ENCODE measurements at places on chromosomes 7 and 10. TPM values are rescaled to one million over a fixed set of nuclear protein-coding genes. Genes with fewer than 3 reads are reported as not detected.

GRCh38 chr10:22148961-22149360, 68.9 kb downstream of the EBLN1 start:
- H3K27ac ChIP-seq: no peak overlapping the region
- no peaks in the 10 kb centered on the region for H3K27me3 ChIP-seq
- no peaks in the 10 kb centered on the region for H3K4me1 ChIP-seq
- no peak for DNase-seq

- H3K4me3 ChIP-seq: no peak overlapping the region
- no peak overlapping the region for H3K27ac ChIP-seq
- no peak for DNase-seq
- no peaks in the 10 kb centered on the region for H3K36me3 ChIP-seq
- no peaks in the 10 kb centered on the region for H3K27me3 ChIP-seq
Measured at GRCh38 chr10:122213766-122214165, 57.3 kb upstream of the BTBD16 start.

GRCh38 chr10:133141958-133142340, 18.1 kb upstream of the KNDC1 start:
- no peak overlapping the region for H3K4me3 ChIP-seq
- H3K27ac ChIP-seq: no peak overlapping the region
- no peak for DNase-seq
- H3K4me1 ChIP-seq: no peaks in the 10 kb centered on the region
- no peaks in the 10 kb centered on the region for H3K36me3 ChIP-seq
- H3K27me3 ChIP-seq: no peaks in the 10 kb centered on the region

DNA sequence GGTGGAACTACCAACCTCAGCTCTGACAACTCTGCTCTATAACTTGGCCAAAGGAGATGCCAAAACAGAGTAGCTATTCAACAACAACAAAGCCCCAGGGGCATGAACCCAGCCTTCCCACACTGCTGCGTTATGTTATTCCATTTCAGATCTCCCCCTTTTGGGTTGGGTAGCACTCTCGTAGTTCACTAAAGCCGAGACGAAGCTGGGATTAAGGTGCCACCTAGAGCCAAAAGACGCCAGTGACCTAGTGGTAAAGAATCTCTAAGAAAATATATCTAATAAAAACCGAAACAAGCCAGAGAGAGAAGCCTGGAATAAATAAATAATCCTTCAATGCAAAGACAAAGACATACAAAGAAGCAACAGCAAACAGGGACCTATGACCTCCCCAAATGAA, 217.3 kb downstream of the HERPUD2 start:
- H3K27me3 ChIP-seq: 0 out of 2 replicates have a peak, but pooled peaks cover 6% of the 10 kb centered on the region
- H3K4me1 ChIP-seq: no peaks in the 10 kb centered on the region
- no peak overlapping the region for H3K27ac ChIP-seq

DNA sequence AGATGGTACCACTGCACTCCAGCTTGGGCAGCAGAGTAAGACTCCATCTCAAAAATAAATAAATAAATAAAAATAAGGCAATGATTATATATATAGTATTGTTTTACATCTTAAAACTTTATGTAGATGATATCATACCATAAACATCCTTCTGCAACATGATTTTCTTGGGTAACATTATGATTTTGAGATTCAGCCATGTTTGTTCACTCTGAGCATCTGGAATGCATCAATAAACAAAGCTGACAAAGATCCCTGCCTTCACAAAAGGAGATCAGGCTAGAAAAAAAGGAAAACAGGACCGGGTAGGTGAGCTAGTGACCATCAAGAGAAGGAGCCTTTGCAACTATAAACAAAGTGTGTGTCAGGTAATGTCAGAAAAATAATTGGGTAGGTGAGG, 31.9 kb upstream of the KAT6B start:
- no peak for DNase-seq
- H3K27ac ChIP-seq: no peak overlapping the region
- peaks cover 31% of the 10 kb centered on the region for H3K4me1 ChIP-seq
- H3K27me3 ChIP-seq: no peaks in the 10 kb centered on the region

- H3K4me3 ChIP-seq: no peak overlapping the region
- no peak overlapping the region for H3K27ac ChIP-seq
- H3K36me3 ChIP-seq: no peaks in the 10 kb centered on the region
- DNase-seq: peak; percentile 50
Measured at GRCh38 chr10:5582736-5583135, 58.0 kb downstream of the CALML3 start.

DNA sequence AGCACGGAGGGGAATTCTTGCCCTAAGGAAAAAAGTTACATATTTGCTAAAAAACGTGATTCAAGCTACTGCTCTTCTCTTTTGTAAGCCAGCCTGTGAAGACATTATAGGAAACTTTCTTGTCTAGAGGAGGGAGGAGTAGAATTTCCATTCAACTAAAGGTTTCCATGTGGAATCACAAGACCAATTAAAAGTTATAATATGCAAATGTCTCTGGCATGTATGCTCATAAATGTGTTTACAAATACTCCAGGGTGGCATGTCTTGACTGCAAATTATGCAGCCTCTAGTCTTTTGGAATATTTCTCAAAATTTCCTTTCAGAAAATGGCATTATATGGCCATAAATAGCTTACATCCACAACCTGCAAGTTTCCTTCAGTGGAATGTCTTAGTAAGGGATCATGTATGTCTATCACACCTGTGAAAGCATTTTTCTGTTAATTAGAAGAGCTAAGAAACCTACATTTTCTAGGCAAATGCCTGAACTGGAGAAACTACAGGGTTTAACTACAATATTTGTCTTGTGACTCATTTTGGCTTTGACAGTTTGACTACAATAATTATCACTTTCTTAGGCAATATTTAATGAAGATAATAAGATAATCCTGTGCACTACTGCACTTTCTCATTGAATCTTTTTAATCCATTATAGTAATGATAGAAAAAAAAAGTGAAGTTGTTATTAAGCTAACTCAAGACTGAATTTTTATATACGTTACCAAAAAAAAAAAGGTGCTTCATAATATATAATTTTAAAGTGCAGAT, 111.1 kb upstream of the C10orf90 start:
- H3K36me3 ChIP-seq: no peaks in the 10 kb centered on the region
- H3K27me3 ChIP-seq: no peaks in the 10 kb centered on the region
- no peaks in the 10 kb centered on the region for H3K4me1 ChIP-seq
- H3K27ac ChIP-seq: no peak overlapping the region

- no peaks in the 10 kb centered on the region for H3K4me1 ChIP-seq
- no peak overlapping the region for H3K4me3 ChIP-seq
- no peaks in the 10 kb centered on the region for H3K27me3 ChIP-seq
- no peak overlapping the region for H3K27ac ChIP-seq
- no peaks in the 10 kb centered on the region for H3K36me3 ChIP-seq
Measured at GRCh38 chr7:142434666-142435167, 176.9 kb upstream of the PRSS58 start.

DNA sequence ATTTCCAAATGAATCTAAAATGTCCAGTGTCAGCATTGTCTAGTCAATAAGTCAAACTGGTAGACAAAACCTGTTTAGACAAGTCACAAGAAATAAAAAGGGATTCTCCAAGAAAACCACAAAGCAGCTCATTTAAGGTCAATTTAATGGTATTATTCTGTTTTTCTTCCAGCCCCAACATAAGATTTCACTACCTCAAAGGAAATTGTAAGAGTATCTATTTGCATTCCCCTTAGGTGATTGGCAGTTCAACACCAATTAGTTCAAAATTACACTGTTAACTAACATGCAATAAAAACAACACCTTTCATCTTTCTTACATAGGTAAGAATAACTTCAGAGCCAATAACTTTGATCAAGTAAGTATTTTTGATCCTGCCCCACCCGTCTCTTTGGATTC, 106.3 kb downstream of the RNF32 start:
- no peaks in the 10 kb centered on the region for H3K27me3 ChIP-seq
- DNase-seq: no peak
- H3K4me3 ChIP-seq: no peak overlapping the region
- no peak overlapping the region for H3K27ac ChIP-seq

- DNase-seq: no peak
- H3K27ac ChIP-seq: peak overlapping the region; percentile 98
- H3K4me1 ChIP-seq: peaks cover 98% of the 10 kb centered on the region
- no peak overlapping the region for H3K4me3 ChIP-seq
Measured at GRCh38 chr7:29300649-29301048, 106.1 kb downstream of the CHN2 start.

GRCh38 chr10:2543974-2544373, 523.4 kb upstream of the PFKP start:
- no peaks in the 10 kb centered on the region for H3K36me3 ChIP-seq
- no peaks in the 10 kb centered on the region for H3K4me1 ChIP-seq
- H3K4me3 ChIP-seq: no peak overlapping the region
- H3K27me3 ChIP-seq: no peaks in the 10 kb centered on the region
- no peak overlapping the region for H3K27ac ChIP-seq

GRCh38 chr7:5596046-5596895, 172.6 kb upstream of the TNRC18 start:
- no peaks in the 10 kb centered on the region for H3K27me3 ChIP-seq
- H3K27ac ChIP-seq: no peak overlapping the region
- peak; percentile 62 for DNase-seq
- peak overlapping the region; percentile 62 for H3K4me3 ChIP-seq
- H3K36me3 ChIP-seq: no peaks in the 10 kb centered on the region

- H3K36me3 ChIP-seq: no peaks in the 10 kb centered on the region
- peak overlapping the region; percentile 14 for H3K27ac ChIP-seq
- H3K27me3 ChIP-seq: no peaks in the 10 kb centered on the region
Measured at GRCh38 chr7:132980402-132980801, 101.5 kb downstream of the CHCHD3 start.

- no peaks in the 10 kb centered on the region for H3K36me3 ChIP-seq
- peaks cover 13% of the 10 kb centered on the region for H3K4me1 ChIP-seq
Measured at GRCh38 chr10:109978481-109978880, 29.3 kb upstream of the ADD3 start.

DNA sequence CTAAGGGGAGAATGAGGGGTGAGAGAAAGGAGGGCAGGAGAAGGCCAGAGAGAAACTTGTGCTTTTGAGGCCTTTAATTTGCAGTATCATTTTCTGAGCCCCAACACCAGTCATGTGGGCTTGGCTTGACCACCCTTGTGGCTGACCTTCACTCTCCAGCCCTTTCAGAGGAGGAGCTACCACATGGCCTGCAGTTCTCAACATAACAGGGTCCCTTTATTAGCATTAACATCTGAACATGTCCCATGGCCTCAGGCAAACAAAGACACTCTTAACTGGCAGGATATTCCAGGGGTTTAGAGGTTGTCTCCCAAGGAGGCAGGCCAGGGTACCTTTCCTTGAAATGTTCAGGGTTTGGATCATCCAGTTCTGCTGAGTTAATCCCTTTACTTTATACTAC, 6.7 kb downstream of the ZNF713 start:
- no peak for DNase-seq
- H3K4me1 ChIP-seq: no peaks in the 10 kb centered on the region
- no peaks in the 10 kb centered on the region for H3K27me3 ChIP-seq
- no peak overlapping the region for H3K4me3 ChIP-seq
- no peak overlapping the region for H3K27ac ChIP-seq

DNA sequence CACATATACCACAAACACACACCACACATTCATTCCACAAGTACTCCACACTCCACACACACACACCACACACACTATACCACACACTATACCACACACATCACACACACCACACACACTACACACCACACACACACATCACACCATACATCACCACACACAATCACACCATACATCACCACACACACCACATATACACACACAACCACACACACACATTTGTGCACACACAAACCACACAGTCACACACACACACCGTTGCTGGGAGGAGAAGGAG, 112.8 kb downstream of the PTPN20 start:
- no peaks in the 10 kb centered on the region for H3K4me1 ChIP-seq
- no peak overlapping the region for H3K27ac ChIP-seq
- no peaks in the 10 kb centered on the region for H3K36me3 ChIP-seq
- no peak overlapping the region for H3K4me3 ChIP-seq

DNA sequence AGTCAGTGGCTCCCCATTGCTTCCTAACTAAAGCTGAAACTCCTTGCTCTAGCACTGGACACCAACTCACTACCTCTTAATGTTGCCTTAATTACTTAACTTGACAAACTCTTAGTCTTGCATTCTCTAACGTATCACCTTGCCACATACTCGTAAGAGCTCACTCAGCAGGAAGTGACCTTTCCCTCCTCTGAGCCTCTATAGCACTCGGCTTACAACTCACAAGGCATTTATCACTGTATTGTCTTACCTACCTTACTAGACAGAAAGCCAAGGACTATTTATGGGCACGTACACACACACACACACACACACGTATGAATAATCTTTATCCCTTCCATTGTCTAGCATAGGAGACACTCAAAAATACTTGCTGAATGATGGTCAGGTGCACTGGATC, 21.2 kb downstream of the CEP41 start:
- no peak overlapping the region for H3K27ac ChIP-seq
- no peaks in the 10 kb centered on the region for H3K27me3 ChIP-seq
- DNase-seq: no peak
- no peak overlapping the region for H3K4me3 ChIP-seq
- H3K4me1 ChIP-seq: no peaks in the 10 kb centered on the region

DNA sequence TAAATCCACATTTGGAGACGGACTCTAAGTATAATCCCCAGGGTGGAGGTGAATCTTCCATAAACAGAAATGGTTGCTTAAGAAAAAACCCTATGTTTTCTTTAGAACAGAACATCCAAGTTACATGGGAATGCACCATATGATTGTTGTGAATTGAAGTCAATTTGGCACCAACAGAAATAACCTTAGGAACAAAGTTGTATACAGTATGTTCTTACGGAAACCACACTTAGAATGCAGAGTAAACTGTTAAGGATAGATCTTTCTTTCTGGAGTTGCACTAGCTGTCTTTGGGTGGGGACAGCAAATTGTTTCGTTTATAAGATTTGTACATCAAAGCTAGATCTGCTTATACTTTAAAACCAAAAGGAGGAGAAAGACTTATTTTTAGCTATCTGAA, 316.4 kb downstream of the PTEN start:
- no peak overlapping the region for H3K27ac ChIP-seq
- no peaks in the 10 kb centered on the region for H3K36me3 ChIP-seq

DNA sequence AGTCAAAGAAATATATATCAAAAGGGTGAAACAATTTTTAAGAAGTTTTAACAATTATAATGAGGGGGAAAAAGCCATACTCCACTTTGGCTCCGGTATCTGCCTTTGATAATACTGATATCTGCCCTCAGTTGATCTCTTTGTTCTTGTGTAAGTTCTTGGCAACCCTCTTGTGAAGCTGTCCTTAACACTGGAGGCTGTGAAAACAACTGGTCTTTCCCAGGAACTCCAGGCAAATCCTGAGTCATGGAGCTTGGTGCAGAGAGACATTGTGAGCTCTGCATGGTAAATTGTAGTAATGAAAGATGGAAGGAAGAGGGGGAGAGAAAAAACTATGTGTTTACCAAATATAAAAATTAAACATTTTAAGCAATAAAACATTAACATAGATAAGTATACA, 11.9 kb upstream of the ERVW-1 start:
- peaks cover 66% of the 10 kb centered on the region for H3K36me3 ChIP-seq
- DNase-seq: no peak
- no peak overlapping the region for H3K27ac ChIP-seq
- H3K27me3 ChIP-seq: no peaks in the 10 kb centered on the region
- no peaks in the 10 kb centered on the region for H3K4me1 ChIP-seq

Gene TFPI2
- total RNA-seq: not detected

Gene ACSL5
- total RNA-seq: 55.6 TPM

Gene IL6
- not detected for total RNA-seq

Gene PIP
- total RNA-seq: not detected

Gene TNKS2
- 19.6 TPM for total RNA-seq

Gene ITIH2
- total RNA-seq: not detected

Gene SPDYE8
- total RNA-seq: not detected
